ENCODE measurements at places on chromosomes 12 and 14.

GRCh38 chr12:131732-132495 is 65.3 kb downstream of the IQSEC3 start:
- DNase-seq: no peak

GRCh38 chr14:75433631-75434071 is 5.8 kb downstream of the JDP2 start:
- DNase-seq: no peak

GRCh38 chr14:59678352-59678751 is 101.7 kb upstream of the CCDC175 start:
- no peak for DNase-seq

- DNase-seq: no peak
These were observed 68.8 kb upstream of the IFNG-AS1 start for GRCh38 chr12:67920413-67920812.

DNA sequence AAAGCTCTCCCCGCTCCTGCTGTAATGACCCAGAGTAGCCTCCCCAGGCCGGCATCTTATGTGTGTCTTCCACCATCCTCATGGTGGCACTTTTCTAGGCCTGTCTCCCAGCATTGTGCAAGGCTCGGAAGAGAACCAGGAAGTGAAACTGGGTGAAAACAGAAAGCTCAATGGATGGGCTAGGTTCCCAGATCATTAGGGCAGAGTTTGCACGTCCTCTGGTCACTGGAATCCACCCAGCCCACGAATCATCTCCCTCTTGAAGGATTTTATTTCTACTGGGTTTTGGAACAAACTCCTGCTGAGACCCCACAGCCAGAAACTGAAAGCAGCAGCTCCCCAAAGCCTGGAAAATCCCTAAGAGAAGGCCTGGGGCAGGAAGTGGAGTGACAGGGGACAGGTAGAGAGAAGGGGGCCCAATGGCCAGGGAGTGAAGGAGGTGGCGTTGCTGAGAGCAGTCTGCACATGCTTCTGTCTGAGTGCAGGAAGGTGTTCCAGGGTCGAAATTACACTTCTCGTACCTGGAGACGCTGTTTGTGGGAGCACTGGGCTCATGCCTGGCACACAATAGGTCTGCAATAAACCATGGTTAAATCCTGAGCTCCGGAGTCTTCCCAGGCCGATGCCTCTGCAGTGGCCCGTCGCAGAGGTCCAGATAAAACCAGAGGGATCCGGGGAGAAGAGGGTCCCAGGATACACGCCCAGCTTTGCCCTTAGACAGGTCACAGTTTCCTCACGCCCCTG is 15.6 kb downstream of the ACVRL1 start:
- DNase-seq: peak; percentile 21

DNA sequence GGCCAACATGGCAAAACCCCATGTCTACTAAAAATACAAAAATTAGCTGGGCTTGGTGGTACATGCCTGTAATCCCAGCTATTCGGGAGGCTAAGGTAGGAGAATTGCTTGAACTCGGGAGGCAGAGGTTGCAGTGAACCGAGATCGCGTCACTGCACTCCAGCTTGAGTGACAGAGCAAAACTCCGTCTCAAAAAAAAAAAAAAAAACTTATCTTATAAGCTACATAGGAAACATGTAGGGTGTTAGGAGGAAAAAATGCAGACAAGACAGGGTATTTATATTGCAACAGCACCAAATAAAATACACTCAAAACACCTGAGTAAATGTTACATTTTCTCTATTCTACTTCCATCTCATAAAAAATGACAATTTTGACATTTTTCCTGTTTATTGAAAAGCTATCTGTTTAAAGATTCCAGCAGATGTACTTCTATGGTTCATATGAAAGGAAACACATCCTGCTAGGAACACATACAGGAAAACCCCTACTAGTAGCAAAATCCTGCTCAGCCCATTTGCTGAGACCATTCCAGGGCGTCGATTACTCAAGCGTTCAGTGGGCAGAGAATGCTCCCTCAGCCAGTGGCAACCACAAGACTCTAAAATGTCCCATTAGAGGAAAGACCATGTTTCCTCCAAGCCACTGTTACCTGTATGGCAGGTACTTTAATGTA is 19.7 kb downstream of the CORO1C start:
- no peak for DNase-seq

- DNase-seq: no peak
These were observed 37.7 kb upstream of the SFSWAP start for GRCh38 chr12:131672941-131673887.

DNA sequence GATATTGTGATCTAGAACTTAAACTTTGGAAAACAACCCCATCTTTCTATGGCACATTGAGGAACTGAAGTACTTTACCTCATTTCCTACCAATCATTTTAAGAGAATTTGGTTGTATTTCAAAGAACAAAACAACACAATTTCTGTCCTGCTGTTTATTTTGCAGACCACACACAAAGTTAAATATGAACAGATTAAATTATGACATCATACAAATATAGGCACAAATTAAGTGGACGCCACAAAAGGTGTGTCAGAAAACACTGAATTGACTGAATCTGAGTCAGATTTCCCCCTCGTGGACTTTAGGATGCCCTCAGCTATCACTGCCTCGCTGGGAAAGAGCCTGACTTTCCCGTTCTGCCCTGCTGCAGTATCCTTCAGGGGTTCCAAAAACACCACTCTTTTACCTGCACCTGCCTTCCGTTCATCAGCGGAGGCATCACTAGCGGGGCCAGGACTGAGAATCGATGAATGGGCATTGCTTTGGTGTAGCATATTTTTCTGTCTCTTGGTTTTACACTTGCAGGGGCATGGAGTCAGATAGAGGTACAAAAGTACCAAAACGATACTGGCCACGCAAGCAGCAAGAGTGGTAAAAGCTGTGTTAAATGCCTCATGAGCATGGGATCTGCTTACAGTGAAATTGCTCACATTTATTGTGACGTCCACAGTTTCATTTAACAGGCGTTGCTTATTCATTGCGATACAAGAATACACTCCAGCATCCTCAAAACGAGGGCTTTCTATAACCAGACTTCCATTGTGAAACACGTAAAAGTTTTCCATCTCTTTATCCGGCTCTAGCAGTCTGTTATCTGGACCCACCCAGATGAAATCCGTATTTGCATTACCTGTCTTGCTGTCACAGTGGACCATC is 2.0 kb upstream of the PCED1B start:
- DNase-seq: no peak

DNA sequence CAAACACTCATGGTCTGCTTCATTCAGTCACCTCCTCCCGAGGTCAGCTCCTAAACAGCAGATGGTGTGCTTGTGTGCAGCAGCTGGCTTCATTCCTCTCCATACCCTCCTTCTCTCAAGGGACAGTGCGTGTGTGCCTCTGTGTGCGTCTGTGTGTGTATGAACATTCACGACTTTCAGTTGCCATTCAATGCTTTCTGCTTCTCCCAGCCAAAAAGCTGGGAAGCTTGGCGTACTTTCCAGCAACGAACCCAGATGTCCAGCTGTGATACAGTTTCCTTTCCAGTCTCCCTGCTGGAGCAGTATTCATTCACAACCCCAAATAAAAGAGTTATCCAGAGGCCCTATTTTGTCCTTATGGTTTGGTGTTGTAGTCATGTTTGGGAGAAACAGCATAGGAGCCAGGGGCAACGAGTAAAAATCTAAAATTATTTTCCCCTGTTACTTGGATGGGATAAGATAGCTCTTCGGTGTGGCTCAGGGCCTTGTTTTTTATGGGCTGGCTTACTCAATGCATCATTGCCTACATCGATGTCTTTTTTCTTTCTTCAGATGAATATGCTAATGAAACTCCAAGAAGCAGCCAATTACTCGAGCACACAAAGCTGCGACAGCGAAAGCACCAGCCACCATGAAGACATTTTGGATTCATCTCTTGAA is 379.3 kb downstream of the NAV3 start:
- peak; percentile 47 for DNase-seq

- peak; percentile 38 for DNase-seq
These were observed 4.3 kb downstream of the MFAP5 start for GRCh38 chr12:8658346-8658745.

GRCh38 chr12:27291862-27292261 is 40.8 kb upstream of the BMAL2 start:
- no peak for DNase-seq

DNA sequence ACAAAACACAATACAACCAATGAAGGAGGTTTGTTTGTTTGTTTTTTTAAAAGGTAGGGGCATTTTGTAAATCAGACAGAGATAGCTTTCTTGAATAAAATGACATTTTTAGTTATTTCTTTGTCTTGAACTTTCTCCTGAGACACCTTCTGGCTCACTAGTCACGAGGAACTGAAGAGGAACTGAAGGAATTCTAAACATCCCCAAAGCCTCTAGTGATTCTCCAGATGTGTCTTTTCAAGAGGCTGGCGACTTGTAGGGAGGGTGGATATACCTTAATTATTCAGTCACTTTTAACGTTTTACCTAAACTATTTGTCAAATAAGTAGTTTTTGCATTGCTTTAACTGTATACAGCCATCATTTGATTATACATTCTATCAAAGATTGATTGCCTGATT is 211.2 kb upstream of the LRIG3 start:
- DNase-seq: no peak

DNA sequence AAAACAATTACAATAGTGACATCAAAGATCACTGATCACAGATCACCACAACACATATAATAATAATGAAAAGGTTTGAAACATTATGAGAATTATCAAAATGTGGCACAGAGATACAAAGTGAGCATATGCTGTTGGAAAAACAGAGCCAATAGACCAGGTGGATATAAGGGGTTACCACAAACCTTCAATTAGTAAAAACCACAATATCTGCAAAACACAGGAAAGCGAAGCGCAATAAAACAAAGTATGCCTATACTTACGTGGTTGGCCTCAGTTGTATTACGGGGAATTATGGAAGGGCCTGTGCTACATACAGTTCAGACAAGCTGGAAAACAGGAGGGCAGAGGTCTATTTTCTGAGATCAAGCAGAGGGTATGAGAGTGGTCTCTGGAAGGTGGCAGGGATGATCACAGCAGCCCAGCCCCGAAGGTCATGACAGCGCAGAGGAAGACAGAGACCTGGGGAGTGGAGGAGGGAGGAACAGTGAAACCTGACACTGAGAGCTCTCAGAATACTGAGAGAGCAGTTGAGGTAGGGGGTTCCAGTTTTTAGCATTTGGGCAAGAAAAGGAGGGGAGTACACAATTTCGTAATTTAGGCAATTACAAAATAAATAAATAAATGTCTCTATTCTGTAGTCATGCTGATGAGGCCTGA is 41.3 kb downstream of the IFNG start:
- DNase-seq: no peak

DNA sequence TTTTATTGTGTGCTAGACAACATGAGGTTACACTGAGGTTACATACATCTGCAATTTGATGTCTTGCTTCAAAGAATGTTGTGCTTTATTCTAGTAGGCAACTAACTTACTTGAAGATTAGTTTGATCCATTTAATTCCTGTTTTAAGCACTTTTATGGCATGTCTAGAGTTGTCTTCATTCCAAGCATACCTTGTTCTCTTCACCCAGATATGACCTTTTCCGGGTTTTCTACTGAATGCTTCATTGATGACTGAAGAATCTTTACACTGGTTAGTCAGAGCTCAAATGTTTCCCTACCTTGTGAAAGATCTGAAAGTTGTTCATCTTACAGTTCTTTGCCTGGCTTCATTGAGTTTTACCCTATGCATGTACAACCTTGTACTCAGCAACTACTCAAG is 274.0 kb upstream of the KITLG start:
- peak; percentile 9 for DNase-seq

- DNase-seq: no peak
These were observed 24.1 kb upstream of the RAB35 start for GRCh38 chr12:120140603-120141002.

- peak; percentile 99 for DNase-seq
These were observed 123.3 kb downstream of the KCNA5 start for GRCh38 chr12:5166976-5167375.

DNA sequence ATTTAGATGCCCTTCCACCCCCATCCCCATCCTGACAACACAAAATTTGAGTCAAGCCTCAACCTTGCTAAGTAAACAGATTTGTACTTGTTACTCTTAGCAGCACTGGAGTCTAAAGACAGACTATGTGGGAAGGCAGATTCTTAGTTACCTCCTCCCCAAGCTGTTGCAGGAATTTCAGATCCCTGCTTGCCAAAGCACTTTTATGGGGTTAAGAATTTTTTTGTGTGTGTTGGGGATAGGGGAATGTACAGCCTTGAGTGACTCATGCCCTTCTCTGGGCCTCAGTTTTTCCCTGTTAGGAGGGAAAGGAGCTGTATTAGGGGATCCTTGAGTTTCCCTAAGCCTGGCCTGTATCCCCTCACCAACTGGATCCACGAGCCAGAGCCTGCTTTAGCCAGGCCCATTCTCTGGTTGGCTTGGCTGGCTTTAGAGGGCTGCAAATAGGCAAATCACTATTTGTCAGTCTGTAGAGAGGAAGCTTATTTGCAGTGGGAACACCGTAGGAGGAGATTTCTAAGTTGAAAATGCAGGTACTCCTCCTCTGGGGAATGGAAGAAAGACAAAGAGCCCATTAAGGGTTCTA is 27.7 kb upstream of the RNU6-8 start:
- peak; percentile 36 for DNase-seq

GRCh38 chr12:26496170-26496569 is 300.8 kb downstream of the SSPN start:
- no peak for DNase-seq

- DNase-seq: no peak
These were observed 84.6 kb downstream of the ESR2 start for GRCh38 chr14:64209444-64210131.

- no peak for DNase-seq
These were observed 840 bp downstream of the MRPL52 start for GRCh38 chr14:22830443-22831010.

DNA sequence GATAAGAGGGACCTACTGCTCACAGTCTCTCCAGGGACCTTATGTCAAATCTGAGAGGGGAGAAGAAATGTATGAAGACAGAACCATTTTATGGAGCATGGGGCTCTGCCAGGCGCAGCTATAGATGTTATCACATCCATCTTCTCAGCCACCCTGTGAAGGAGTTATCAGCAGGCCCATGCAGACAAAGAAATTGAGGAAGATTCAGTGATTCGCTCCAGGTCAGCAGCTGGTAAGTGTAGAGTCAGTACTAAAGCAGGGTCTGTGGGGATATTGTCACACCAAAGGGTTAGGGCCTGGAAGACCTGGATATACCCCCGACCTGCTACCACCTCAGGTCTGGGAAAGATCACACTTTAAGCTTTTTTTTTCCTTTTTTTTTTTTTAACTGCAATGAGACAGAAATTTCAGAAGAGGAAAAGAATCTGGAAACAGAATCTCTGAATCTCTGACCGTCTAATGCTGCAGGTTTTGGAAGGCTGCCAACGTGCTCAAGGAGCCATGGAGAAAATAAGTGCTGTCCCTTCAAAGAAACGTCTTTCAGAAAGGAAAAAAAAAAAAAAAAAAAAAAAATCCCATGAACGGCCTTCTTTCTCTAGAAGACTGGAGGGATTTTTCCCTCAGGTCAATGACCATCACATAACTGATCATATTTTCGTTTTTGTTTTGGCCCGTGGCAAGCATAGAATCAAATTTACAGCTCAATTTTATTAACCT is 73.3 kb upstream of the PLEKHG7 start:
- peak; percentile 50 for DNase-seq

GRCh38 chr12:6692888-6693287 is 3.7 kb upstream of the ZNF384 start:
- DNase-seq: no peak

DNA sequence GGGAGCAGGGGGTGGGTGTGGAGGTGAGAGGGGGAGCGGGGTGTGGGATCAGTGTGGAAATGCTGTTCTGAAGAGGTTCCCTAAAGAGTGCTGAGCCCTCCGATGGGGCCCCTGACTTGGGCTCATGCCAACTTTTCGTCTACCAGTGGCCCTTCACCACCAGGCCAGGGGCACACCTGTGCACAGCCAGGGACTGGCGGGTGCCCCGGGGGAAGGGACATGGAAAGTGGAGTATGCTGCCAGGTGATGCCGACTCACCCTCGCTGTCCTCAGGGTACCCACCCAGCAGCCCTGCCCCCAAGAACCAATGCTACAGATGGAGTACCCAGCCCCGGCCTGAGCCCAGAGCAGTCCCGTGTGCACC is 26.2 kb downstream of the AMN start:
- DNase-seq: no peak

Data from RPMI7951 (cell line).